Vein endothelial cell (primary cell): ENCODE measurements at places on chromosomes 7 and 10. TPM values are rescaled to one million over a fixed set of nuclear protein-coding genes. Genes with fewer than 3 reads are reported as not detected.

ACSM6 gene
- not detected in 2 replicates for total RNA-seq

SLC39A12 gene
- not detected in 2 replicates for total RNA-seq

CPXM2 gene
- total RNA-seq = 0.65 and 3.8 TPM in 2 replicates

CCL26 gene
- total RNA-seq = not detected in 2 replicates

TBXAS1 gene
- 2.5 and 2.9 TPM in 2 replicates for total RNA-seq

HDAC9 gene
- total RNA-seq = 14.7 and 40.6 TPM in 2 replicates

VIPR2 gene
- not detected in 2 replicates for total RNA-seq

C10orf143 gene
- 0.67 and 1.6 TPM in 2 replicates for total RNA-seq

ENTPD1 gene
- 40.5 and 41.2 TPM in 2 replicates for total RNA-seq

NUTM2A gene
- 0.48 and 0.65 TPM in 2 replicates for total RNA-seq

MDFIC gene
- total RNA-seq = 19.6 and 20.9 TPM in 2 replicates

C10orf53 gene
- total RNA-seq = not detected in 2 replicates

LMTK2 gene
- 17.0 TPM in 2 replicates for total RNA-seq

SSC4D gene
- total RNA-seq = 0.38 and 0.65 TPM in 2 replicates

EBLN1 gene
- total RNA-seq = not detected in 2 replicates

CYP2E1 gene
- 0.76 and 1.3 TPM in 2 replicates for total RNA-seq

ODAD2 gene
- 0.98 and 1.7 TPM in 2 replicates for total RNA-seq

STAMBPL1 gene
- 1.2 and 4.6 TPM in 2 replicates for total RNA-seq

AKAP9 gene
- 39.8 and 47.8 TPM in 2 replicates for total RNA-seq

HOXA11 gene
- 1.1 and 2.9 TPM in 2 replicates for total RNA-seq

NCF1 gene
- total RNA-seq = not detected in 2 replicates

WIPF3 gene
- 0.10 TPM in 1 of 2 replicates, not detected in the other for total RNA-seq
